Activated CD4-positive, alpha-beta T cell treated with anti-CD3 and anti-CD28 coated beads for 36 hours (primary cell): ENCODE measurements at places on chromosomes 7 and 10. TPM values are rescaled to one million over a fixed set of nuclear protein-coding genes. Genes with fewer than 3 reads are reported as not detected.

The ZNF487 gene
- total RNA-seq: 1.8 TPM

The GNG11 gene
- total RNA-seq: not detected

The MRC1 gene
- 0.05 TPM for total RNA-seq

The PGAM2 gene
- not detected for total RNA-seq

The NOLC1 gene
- total RNA-seq: 206 TPM

The CUBN gene
- total RNA-seq: 0.43 TPM

The CTAGE8 gene
- total RNA-seq: 1.9 TPM

The SFTPA1 gene
- not detected for total RNA-seq

The CTBP2 gene
- 0.12 TPM for total RNA-seq

The HSPA12A gene
- 0.41 TPM for total RNA-seq

The ANXA11 gene
- total RNA-seq: 348 TPM

The GET4 gene
- total RNA-seq: 29.7 TPM

The ADCY1 gene
- total RNA-seq: 0.82 TPM

The GPR85 gene
- total RNA-seq: not detected

The FGL2 gene
- 0.16 TPM for total RNA-seq

The HTR5A gene
- not detected for total RNA-seq

The CALN1 gene
- 0.12 TPM for total RNA-seq

The SFRP5 gene
- total RNA-seq: not detected

The KIF20B gene
- total RNA-seq: 74.6 TPM

The ITGB1 gene
- total RNA-seq: 57.6 TPM

The AKR1D1 gene
- total RNA-seq: not detected

The SRRM3 gene
- total RNA-seq: not detected

The BTAF1 gene
- total RNA-seq: 59.0 TPM

The C10orf53 gene
- not detected for total RNA-seq

The KBTBD2 gene
- 21.5 TPM for total RNA-seq

The CEP55 gene
- total RNA-seq: 67.8 TPM

The RBP4 gene
- not detected for total RNA-seq

The JCAD gene
- total RNA-seq: not detected

The ATG9B gene
- total RNA-seq: 10.0 TPM

The SUN3 gene
- total RNA-seq: not detected

The EGFR gene
- not detected for total RNA-seq

The TRIM73 gene
- total RNA-seq: 3.6 TPM

The ASZ1 gene
- total RNA-seq: not detected

The ZC3HAV1 gene
- 110 TPM for total RNA-seq

The GDF2 gene
- total RNA-seq: not detected

The CRHR2 gene
- total RNA-seq: not detected

The NPY4R2 gene
- total RNA-seq: not detected

The RTKN2 gene
- 4.8 TPM for total RNA-seq

The SHTN1 gene
- total RNA-seq: 0.43 TPM

The LEP gene
- not detected for total RNA-seq

The NEUROD6 gene
- total RNA-seq: not detected

The CFAP69 gene
- total RNA-seq: 0.70 TPM

The PTF1A gene
- not detected for total RNA-seq

The KMT2C gene
- 42.7 TPM for total RNA-seq

The RASA4 gene
- total RNA-seq: 33.7 TPM

The MYOF gene
- total RNA-seq: 37.8 TPM

The H2BK1 gene
- total RNA-seq: not detected

The GIMAP1 gene
- total RNA-seq: 3.5 TPM

The PPP1R17 gene
- total RNA-seq: not detected

The ZNF488 gene
- 0.70 TPM for total RNA-seq

The EGR2 gene
- 46.0 TPM for total RNA-seq

The EPO gene
- total RNA-seq: not detected

The UCN3 gene
- total RNA-seq: not detected

The HOXA11 gene
- not detected for total RNA-seq

The OR2A7 gene
- total RNA-seq: 2.9 TPM

The GRID1 gene
- total RNA-seq: not detected
